NK-92 treated with Interleukin-12 subunit alpha and Interleukin-12 subunit beta, amount 100 ng/mL, for 24 hours (cell line): ENCODE measurements at places on chromosomes 13 and 19.

- DNase-seq: no peak
Observed at GRCh38 chr13:35690581-35691207, 214.2 kb upstream of the MAB21L1 start.

DNA sequence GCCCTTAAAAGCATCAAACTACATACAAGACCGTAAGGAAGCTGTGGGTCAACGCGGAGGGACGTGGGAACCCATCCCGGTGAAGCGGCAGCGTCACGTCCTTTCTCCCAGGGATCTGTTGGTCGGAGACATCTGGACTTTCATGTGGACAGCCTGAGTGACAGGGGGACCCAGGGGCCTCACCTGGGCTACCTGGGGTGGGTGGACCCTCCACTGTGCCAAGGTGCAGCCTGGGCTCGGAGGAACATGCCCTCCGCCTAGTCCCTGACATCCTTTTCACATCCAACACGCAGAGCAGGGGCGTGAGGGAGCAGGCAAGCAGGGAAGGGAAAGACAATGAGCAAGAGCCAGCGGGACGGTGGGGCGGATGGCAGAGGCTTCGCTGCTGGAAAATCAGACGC lies 13.8 kb upstream of the GARIN5A start:
- no peak for DNase-seq

GRCh38 chr19:2806736-2807378 lies 12.8 kb upstream of the ZNF554 start:
- no peak for DNase-seq

DNA sequence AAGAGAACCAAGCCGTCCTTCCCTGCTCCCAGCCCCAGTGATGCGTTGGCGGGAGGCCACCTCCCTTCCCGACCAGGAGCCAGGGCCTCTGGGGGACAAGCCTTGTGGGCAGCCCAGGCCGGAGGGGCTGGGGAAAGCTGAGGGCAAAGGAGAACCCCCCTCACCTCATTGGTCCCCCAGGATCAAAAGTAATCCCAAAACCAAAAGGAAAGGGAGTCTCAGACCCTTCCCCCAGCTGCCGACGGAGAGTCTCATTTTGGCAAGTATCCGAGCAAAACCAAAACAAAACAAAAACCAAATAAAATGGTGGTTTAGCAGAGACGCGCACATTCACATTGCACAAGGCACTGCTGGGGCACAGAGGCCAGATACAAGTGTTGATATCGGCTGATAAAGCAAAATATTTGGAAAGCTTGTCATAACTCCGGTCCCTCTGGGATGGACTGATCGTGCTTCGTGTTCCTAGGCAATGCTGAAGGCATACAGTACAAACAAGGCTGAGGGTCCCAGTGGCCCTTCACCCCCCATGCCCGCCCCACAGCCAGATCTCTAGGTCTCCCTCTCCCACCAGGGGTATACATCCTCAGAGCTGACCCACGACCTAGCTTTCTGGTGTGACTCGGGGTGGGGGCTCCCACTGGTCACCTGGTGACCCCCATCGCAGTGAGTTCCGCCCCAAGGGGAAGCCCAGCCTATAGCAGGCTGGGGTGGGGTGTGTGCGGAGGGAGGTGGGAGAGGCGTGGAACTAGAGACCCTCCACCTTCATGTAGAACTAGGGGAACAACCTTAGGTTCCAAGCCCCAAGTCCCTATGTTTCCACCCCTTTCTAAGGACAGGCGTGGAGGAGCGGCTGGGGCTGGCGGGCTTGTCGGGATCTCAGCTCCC lies 2.1 kb downstream of the CEBPA start:
- DNase-seq: no peak

DNA sequence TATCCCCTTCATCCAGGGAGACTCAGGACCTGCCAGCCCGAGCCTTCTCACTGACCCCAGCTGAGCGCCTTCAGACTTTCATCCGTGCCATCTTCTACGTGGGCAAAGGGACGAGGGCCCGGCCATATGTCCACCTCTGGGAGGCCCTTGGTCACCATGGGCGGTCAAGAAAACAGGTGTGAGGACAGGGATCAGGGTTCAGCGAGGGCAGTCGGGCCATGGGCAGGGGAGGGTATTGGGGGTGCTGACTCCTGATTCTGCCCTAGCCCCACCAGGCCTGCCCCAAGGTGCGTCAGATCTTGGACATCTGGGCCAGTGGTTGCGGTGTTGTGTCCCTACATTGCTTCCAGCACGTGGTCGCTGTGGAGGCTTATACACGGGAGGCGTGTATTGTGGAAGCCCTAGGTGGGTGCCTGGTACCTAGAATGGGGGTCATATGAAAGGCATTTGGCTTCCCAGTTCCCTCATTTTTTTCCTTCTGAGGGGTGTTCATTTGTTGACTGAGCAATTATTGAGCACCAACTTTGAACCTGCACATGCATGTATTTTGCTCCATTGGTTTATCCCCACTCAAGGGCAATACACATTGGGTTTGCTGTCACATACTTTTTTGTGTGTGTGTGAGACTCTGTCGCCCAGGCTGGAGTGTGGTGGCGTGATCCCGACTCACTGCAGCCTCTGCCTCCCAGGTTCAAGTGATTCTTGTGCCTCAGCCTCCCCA lies 3.9 kb downstream of the ANKLE1 start:
- DNase-seq: no peak

- no peak for DNase-seq
Observed at GRCh38 chr13:32955881-32956594, 60.2 kb upstream of the KL start.

DNA sequence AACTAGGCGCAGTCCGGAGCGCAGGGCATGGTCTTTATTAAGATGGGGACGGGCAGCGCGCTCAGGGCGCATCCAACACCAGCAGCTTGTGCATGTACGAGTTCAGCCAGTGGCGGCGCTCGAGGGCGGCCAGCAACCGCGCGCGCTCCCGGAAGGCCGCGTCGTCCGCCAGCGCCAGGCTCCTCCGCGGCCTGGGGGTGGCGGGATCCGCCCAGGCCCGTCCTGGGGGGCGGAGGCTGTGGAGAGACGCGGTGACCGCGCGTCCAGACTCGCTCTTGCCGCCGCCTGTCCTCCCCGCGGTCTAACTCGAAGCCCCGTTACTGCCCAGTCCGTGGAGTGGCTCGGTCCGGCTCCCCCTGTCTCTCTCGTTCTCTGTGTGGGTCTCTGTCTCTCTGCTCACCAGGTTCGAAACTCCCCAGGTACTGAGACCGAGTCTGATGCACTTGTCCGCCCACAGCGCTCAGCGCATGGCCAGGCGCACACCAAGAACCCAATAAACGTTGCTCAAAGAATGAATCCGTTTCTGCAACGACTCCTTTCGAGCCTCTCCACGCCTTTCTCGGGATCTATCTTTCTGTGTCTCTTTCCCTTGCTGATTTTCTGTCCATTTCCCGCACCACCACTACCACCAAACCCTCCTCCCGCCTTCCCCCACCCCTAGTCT lies 702 bp downstream of the PTH2 start:
- DNase-seq: no peak

DNA sequence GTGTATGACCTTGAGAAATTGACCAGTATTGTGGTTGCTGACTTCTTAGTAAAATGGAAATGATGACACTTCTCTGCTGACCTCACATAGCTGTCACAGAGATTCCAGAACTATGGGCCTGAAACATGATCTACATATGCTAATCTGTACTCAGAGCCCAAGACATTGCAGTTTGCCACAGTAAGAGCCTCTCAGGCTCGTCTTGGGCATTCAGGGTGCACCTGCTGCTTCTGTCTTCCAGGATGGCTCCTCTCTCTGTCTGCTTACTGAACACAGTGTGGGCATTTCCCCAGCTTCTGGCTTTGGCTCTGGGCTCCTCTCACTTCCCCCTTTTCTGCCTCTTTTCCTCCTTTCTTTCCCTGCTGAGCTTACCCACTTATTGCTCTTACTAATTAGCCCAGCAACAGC lies 22.3 kb upstream of the SLC46A3 start:
- no peak for DNase-seq
